ENCODE measurements at places on chromosomes 16 and 17. TPM values are rescaled to one million over a fixed set of nuclear protein-coding genes. Genes with fewer than 3 reads are reported as not detected.

GRCh38 chr17:6328279-6328678 is 106.6 kb downstream of the AIPL1 start:
- DNase-seq, result no peak

DNA sequence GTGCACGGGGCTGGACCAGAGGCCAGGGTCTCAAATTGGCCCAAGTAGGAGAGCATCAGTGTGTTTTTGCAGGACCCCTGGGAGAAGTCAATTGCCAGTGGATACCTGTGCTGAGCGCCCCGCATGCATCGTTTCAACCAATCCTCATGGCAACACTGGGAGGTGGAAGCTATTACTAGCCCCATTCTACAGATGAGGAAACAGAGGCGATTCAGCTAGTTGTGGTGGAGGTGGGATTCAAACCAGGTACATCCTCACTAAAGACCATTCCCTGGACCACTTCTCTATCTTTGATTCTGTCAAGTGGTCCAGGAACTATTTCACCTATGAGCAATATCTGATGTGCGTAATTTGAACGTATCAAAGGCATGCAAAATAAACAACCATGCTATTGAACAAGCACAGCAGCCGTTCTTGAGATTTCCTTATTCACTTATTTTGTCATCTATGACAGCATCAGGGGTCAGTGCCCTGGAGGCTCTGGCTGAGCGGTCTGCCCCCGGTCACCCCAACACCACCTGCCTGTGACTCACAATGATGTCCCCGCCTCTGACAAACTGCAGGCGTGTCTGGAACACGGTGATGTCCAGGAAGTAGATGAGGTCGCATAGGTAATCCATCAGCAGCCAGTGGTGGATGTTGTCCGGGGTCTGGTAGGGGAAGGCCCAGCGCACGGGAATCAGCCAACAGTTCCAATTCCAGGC is 54.0 kb downstream of the CNGB1 start:
- no peak for DNase-seq

GRCh38 chr17:30821871-30822723 is 2.4 kb downstream of the CRLF3 start:
- no peak for DNase-seq

DNA sequence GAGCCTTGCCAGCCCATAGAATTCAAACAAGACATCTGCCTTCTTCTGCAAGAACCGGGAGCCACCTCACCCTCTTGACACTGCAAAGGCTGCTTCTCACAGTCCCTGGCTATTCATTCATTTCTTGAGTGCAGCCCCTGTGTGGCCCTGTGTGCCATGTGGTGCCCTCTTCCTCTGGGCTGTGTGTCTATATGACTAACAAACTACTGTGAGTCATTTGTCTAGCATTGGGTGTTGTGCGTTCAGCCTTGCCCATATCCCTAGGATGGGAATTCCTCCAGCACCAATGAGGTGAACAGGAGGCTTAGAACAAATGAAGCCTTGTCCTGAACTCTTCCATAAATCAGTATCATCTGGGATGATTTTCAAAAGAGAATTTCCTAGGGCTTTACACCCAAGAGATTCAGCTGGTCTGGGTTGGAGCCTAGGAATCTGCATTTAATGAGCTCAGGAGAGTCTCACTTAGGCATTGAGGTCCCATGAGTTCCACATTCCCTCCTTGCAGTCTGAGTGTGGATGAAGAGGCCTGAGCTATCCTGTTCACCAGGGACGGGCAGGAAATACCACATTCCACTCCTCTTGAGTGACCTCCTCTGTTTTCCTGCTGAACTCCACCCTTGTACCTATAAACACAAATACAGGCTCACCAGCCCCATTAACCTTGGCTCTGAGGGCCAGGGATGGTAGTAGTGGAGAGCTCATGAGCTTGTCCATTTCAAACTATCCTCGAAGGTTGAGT is 308.7 kb upstream of the N4BP1 start:
- no peak for DNase-seq

DNA sequence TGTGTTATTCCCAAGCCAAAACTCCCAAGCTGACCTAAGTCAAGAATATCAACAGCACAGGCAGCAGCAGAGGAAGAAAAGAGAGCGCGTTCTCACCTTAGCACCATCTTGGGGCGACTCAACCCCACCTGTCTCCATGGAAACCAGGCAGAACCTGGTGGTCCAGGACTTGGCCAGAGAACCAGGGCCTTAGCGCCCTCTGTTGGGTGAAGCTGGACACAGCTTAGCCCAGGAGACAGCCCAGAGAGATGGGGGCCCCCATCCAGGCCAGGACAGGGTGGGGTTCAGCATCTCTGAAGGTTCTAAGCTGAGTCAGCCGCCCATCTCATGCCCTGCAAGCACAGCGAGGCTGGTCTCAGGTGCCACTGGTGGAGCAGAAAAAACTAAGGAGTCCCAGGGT is 60.1 kb upstream of the TMEM132E start:
- DNase-seq, result peak; percentile 85

GRCh38 chr16:57611706-57612105 is 16.7 kb upstream of the ADGRG1 start:
- peak; percentile 7 for DNase-seq

GRCh38 chr17:38577244-38577643 is 28.5 kb downstream of the SRCIN1 start:
- DNase-seq, result no peak

DNA sequence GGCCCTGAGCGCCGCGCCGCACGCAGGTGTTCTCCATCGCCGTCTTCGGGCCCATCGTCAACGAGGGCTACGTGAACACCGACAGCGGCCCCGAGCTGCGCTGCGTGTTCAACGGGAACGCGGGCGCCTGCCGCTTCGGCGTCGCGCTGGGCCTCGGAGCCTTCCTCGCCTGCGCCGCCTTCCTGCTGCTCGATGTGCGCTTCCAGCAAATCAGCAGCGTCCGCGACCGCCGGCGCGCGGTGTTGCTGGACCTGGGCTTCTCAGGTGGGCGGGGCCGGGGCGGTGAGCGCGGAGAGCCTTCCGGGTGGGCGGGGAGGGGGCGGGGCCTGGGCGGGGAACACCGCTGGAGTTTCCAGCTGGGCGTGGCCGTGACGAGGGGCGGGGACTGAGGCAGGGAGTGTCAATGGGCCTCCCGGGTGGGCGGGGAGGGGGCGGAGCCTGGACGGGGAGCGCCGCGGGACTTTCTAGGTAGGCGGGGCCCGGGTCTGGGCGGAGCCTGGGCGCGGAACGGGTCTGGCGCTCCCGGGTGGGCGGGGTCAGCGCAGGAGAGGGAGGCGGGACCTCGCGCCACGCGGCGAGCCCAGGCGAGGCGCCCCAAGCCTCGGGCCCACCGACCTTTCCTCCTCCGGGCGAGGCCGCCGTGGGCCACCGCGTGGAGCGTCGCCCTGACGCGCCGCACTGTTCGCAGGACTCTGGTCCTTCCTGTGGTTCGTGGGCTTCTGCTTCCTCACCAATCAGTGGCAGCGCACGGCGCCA is 2.4 kb downstream of the SYNGR3 start:
- DNase-seq, result peak; percentile 97

DNA sequence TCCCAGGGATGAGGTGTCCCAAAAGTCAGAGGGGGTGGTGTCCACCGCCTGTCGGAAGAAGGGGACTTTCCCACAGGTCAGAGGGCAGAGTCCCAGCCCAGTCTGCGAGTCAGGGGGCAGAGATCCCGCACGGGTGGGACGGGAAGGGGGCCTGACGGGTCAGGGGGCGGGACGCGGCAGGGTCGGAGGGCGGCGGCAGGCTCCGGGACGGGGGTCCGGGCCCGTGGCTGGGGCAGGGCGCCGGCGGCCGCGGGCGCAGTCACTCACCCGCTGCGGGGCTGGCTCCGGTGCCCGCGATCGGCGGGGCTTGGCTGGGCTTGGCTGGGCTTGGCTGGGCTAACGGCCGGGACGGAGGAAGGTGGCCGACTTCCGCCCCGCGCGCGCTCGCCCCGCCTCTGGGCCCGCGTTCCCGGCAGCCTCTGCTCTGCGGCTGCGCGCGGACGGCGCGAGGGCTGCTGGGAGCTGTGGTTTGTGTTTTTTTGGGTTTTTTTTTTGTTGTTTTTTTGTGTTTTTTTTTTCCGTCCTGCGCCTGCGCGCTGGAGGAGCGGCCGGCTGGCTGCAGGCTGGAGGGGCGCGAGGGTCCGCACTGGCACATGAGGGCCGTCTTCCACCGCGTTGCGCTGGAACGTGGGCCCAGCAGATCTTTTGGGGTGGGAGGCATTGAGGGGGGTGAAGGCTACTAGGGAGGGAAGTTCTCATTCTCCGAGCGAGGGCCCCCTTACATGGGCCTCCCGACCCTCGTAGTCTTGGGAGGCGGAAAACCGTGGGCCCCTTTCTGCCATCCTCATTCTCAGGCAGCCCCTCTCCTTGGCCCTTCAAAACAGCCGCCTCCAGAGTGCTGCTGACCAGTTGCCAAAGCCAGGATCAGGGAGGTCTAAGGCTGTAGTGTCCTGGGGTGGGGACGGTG is at the start of gene CANT1:
CANT1 (minus strand) TSS at position 368 of the 907 bp plus-strand sequence. CDS start 12,142 bp downstream, outside the sequence.
- peak; percentile 87 for DNase-seq

DNA sequence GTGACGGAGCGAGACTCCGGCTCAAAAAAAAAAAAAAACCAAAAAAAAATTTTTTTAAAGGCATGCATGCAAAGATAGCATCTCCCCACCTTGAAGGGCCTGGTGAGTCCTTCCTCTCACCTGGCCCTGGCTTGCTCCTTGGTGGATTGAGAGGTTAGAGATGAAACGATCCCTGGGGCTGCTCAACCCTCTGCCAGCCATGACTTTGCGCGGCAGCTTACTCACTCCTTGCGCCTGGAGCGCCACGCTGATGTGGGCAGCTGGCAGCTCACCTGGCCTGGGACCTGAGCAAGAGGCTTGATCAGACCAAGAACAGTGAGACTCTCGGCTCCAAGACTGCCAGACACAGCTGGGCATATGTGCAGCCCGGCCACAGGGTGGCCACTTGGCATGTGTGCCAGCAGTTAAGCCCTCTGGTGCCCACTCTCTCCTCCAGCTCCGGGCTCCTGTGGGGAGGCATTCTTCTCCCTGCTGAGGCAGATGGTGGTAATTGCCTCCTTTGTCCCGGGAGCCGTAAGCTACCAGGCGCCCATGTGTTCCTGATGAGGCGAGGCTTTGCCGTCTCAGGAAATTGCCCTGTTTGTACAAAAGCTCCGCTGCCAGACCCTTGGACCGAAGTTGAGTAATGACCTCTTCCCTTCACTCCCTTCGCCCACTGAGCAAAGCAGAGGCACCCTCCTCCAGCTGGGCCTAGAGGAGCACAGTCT is 5.1 kb upstream of the EVPL start:
- no peak for DNase-seq

DNA sequence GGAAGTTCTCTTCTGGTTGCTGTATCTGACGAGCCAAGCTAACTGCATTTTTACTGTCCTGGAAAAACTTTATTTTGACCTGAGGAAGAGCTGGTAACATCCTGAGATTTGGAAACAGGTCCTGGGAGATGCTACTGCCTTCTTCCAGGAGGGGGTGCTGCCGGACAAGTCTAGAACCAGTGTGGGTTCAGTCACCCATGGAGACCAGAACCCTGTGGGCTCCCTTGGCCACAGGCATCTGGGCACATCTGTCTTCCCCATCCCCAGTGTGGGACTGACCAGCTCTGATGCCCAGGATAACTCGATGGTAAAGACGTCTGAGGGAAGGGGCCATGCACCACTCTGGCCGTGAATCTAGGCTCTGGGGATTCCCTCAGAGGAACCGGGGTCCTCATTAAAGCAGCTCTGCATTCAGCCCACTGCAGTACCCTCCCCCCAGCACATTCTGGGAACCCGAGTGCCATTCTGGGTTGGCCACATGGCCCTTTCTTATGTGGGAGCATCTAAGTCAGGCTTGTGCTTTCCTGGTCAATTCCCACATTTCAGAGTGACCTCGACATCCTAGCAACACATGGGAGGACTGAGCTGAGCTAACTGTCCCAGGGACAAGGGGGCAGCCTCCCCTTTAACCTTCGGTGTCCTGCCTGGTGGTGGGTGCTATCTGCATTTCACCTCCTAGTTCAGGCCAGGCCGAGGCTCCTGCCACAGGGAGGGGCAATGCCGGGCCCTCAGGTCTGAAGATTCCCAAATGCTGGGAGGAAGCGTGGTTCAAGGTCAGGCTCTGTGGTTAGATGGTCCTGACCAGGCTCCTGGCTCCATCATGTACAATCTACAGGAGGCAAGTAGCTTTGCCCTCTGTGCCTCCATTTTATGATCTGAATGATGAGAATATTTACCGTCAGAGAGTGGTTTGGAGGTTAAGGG is 6.4 kb downstream of the C16orf86 start:
- DNase-seq, result peak; percentile 74

GRCh38 chr16:86380030-86380429 is 130.3 kb upstream of the FOXF1 start:
- no peak for DNase-seq

- DNase-seq, result peak; percentile 53
Observed at GRCh38 chr17:70882504-70882903, 713.2 kb downstream of the KCNJ2 start.

GRCh38 chr16:30585400-30586191 is at the start of gene ZNF785:
Gene ZNF785, minus strand, starts transcription at chr16:30585697. Its CDS starts 86 bp downstream, at chr16:30585611.
- DNase-seq, result peak; percentile 99

DNA sequence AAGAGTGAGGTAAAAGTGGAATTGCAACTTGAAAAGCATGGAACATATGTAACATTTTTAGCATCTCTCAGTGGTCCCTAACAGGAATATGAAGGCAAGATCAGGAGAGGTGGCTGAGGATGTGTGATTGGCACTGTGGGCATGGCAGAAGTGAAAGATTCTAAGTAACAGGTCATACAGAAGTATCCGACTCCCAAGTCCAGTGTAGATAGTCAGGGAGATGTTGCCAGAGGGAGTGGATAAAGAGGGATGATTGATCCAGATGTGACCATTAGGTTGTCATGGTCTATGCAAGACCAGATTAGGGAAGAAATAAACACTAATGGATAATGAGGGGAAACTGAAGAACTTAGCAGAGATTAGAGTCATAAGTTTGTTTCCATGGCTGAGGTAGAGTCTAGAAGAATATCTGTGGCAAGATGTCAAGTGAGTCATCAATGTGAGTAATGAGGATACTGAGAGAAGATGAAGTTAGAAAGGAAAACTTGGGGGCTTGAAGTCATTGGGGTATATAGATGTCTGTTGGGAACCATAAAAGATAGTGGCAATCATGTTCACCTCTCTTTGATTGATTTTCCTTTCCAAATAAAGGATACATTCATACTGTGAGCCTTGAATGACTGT is 23.9 kb upstream of the CAPNS2 start:
- no peak for DNase-seq

- DNase-seq, result no peak
Observed at GRCh38 chr17:31807846-31808245, 51.2 kb downstream of the COPRS start.

DNA sequence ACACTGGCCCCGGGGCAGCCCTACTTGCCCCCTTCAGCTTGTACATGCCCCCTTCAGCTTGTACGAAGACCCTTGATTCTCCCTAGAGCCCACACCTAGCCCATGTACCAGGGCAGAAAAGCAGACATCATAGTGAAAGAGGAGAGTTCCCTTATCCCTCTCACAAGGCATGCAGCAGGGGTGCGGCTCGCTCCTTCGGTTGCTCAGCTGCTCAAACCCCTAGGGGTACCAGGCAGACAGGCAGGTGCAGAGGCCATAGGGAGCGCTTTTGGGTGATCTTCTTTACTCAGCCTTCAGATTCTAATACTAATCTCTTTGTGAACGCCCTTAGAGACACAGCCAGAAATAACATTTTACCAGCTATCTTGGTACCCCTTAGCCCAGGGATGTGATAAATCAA is 286.3 kb downstream of the NPIPA8 start:
- no peak for DNase-seq

GRCh38 chr17:41793784-41794539 is 7.5 kb upstream of the JUP start:
- DNase-seq, result peak; percentile 95

GRCh38 chr17:35021520-35022380 is 41.4 kb downstream of the LIG3 start:
- no peak for DNase-seq

GRCh38 chr17:29870836-29871465 is 59.1 kb downstream of the SSH2 start:
- DNase-seq, result no peak

- DNase-seq, result no peak
Observed at GRCh38 chr17:83204230-83204725, 124.9 kb downstream of the METRNL start.

ESRP2 gene
- 59.3 TPM for total RNA-seq

TADA2A gene
- 20.9 TPM for total RNA-seq

CEP295NL gene
- total RNA-seq, result 0.42 TPM

Data from H9 (cell line).